Right atrium auricular region (tissue), 2 donors: ENCODE measurements at places on chromosomes 1 and 21. TPM values are rescaled to one million over a fixed set of nuclear protein-coding genes. Genes with fewer than 3 reads are reported as not detected.

- no peak overlapping the region for H3K4me3 ChIP-seq
- H3K36me3 ChIP-seq, result no peaks in the 10 kb centered on the region
- no peak overlapping the region for H3K27ac ChIP-seq
- H3K27me3 ChIP-seq, result no peaks in the 10 kb centered on the region
- DNase-seq, result no peak
These were observed 53.2 kb upstream of the RAVER2 start for GRCh38 chr1:64691626-64692025.

ST6GALNAC5 gene
- total RNA-seq, result 1.8 TPM

TMEM222 gene
- 13.6 TPM for total RNA-seq

GRCh38 chr1:236280438-236281197 lies 1.1 kb downstream of the ERO1B start:
- H3K4me3 ChIP-seq, result peak overlapping the region; percentile 78
- peaks cover 14% of the 10 kb centered on the region for H3K4me1 ChIP-seq
- no peaks in the 10 kb centered on the region for H3K27me3 ChIP-seq
- peak overlapping the region; percentile 91 for H3K27ac ChIP-seq
- no peaks in the 10 kb centered on the region for H3K36me3 ChIP-seq
- DNase-seq, result no peak

LYPD8 gene
- not detected for total RNA-seq

GRCh38 chr1:9211291-9211811 lies 23.2 kb upstream of the H6PD start:
- H3K4me3 ChIP-seq, result no peak overlapping the region
- DNase-seq, result no peak
- H3K27ac ChIP-seq, result no peak overlapping the region
- no peaks in the 10 kb centered on the region for H3K4me1 ChIP-seq
- no peaks in the 10 kb centered on the region for H3K36me3 ChIP-seq
- no peaks in the 10 kb centered on the region for H3K27me3 ChIP-seq

DNA sequence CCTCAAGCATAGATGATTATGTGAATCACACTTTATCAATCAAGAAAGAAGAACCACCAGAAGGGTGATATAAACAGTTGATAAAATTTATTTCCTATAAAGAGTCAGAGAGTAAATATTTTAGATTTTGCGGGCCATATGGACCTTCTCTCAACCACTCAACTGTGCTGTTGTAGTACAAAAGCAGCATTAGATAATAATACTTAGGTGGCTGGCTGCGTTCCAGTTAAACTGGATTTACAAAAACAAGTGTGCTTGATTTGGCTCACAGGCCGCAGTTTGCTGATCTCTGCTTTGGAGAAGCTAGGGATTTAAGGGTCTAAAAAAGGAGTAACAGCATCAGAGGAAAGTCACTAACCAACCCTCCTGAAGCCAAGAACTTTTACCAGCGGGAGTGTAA lies 1406.0 kb downstream of the KCNT2 start:
- no peaks in the 10 kb centered on the region for H3K27me3 ChIP-seq
- no peak overlapping the region for H3K27ac ChIP-seq
- no peak overlapping the region for H3K4me3 ChIP-seq
- no peak for DNase-seq
- H3K36me3 ChIP-seq, result no peaks in the 10 kb centered on the region
- no peaks in the 10 kb centered on the region for H3K4me1 ChIP-seq

DNA sequence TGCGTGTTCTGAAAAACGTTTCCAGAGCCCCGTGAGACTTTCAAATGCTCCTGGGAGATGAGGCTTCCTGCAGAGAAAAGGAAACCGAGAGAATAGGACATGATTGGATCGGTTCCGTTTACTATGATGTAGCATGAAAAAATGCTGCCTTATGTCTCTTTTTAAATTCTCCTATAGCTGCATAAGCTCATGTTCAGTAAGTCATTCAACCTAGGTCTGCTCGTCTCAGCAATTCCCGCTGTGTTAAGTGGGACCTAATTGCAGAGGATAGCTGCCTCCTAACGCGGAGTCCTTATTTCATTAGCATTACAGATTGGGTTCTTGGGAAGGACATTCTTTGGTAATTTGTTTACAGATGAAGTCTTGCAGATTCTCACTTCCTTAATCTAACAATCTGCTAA lies 165.3 kb downstream of the GALNT2 start:
- peak overlapping the region; percentile 12 for H3K4me3 ChIP-seq
- H3K4me1 ChIP-seq, result no peaks in the 10 kb centered on the region
- no peaks in the 10 kb centered on the region for H3K27me3 ChIP-seq
- peak; percentile 40 for DNase-seq
